Activated CD8-positive, alpha-beta memory T cell treated with anti-CD3 and anti-CD28 coated beads for 1 hour (primary cell): ENCODE measurements at places on chromosomes 7 and 10.

DNA sequence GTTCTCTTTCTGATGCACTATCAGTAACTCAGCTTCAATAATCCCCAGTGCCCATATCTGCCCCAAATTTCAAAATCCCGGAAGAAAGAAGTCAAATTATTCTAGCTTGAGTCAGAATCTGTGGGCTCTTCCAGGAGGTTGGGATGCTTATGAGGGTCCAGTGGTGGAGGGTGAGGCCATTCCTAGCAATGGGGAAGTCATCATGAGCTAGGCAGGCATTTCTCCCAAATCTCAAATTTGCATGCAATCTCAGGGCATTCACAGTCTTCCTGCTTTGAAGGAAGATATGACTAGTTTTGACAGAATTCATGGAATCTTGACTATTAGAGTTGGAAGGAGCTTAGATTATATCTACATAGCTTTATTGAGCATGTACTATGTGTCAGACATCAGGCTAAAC lies 164.3 kb upstream of the AGK start:
- DNase-seq: no peak

DNA sequence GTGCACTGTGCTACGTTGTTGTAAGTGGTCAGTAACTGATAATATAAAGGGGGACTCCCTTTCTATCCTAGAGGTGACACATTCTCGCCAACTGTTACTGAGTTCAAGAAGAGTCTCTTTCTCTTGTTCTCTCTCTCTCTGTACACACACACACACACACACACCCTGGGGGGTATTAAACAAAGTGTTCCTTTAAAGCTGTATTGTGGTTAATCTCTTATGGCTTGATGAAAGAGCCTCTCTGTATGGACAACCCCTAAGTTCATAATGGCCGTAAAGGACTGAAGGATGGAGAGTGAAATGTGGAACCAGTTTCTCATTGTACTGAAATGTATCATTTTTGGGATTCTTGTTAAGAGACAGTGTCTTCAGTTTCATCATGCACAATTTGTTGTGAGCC lies 145.2 kb upstream of the BMPER start:
- DNase-seq: no peak

- no peak for DNase-seq
Observed at GRCh38 chr7:28116041-28116440, 64.6 kb downstream of the JAZF1 start.

- peak; percentile 48 for DNase-seq
Observed at GRCh38 chr7:101688183-101688831, 59.2 kb upstream of the MYL10 start.

GRCh38 chr7:129762387-129762969 lies 151.0 kb downstream of the NRF1 start:
- DNase-seq: no peak

- no peak for DNase-seq
Observed at GRCh38 chr10:15313843-15314242, 57.2 kb downstream of the FAM171A1 start.

- DNase-seq: no peak
Observed at GRCh38 chr10:113272511-113272910, 280.3 kb upstream of the HABP2 start.
